Hepatic stellate cell (primary cell): ENCODE measurements at places on chromosomes 7 and 10.
A peak's percentile ranks its signal among the peaks of the same experiment; 100 is the strongest.

GRCh38 chr10:47024399-47025252, 113.4 kb downstream of the PTPN20 start:
- peak; percentile 62 for DNase-seq

DNA sequence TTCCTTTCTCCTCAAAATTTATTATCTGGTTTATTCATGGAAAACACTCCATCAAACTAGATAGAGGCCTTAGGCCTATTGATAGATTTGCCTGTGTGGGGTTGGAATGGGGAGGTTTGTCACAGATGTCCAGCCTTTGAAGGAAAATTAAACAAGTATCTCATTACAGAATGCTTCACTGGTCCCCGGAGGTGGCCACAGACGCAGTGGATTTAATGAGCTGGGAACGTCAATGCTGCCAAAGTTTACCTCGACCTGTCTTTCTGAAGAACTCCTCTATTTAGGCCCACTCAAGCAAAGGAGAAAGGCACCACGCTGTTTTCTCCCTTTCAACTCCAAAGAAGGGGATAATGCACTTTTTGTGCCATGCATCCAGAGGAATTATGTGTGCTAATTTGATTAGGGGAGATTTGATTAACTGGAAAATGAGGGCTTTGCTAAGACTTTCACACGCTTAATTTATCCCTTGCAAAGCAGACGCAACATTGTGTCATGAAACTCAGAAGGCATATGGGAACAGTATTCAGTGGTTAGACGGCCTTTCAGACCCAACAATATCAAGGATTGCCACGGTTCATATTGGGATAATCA, 558.8 kb upstream of the GALNT17 start:
- DNase-seq, result no peak

GRCh38 chr10:3294919-3295581, 122.5 kb upstream of the PITRM1 start:
- DNase-seq, result no peak

DNA sequence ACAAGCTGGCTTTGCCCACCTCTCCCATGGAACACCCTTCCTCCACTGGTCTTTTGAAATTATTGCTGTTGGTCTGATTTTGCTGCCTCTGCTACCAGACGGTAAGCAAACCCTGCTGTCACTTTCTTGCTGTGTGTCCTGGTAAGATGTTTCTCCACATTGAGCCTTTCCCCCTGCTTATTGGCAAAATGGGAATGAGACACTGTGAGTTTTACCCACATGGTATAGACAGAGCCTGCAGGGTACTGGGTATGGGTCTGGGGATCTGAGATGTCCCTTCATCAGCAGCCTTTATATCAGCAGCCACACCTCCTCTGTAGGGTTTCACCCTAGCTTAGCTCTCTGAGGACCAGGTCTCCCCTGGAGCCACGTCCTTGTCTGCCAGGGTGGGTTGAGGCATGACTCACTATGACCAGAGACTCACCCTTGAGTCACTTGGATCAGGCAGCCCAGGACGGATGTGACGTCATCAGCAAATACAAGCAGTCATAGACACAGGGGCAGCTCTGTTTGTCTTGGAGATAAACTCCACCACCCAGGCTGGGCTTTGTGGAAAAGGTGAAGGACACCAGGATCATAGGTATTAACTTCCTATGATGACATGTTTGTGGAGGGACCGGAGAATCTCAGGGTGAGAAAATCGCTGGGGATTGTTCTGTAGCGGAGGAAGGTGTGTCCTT, 17.9 kb upstream of the BAIAP2L1 start:
- DNase-seq, result peak; percentile 97

DNA sequence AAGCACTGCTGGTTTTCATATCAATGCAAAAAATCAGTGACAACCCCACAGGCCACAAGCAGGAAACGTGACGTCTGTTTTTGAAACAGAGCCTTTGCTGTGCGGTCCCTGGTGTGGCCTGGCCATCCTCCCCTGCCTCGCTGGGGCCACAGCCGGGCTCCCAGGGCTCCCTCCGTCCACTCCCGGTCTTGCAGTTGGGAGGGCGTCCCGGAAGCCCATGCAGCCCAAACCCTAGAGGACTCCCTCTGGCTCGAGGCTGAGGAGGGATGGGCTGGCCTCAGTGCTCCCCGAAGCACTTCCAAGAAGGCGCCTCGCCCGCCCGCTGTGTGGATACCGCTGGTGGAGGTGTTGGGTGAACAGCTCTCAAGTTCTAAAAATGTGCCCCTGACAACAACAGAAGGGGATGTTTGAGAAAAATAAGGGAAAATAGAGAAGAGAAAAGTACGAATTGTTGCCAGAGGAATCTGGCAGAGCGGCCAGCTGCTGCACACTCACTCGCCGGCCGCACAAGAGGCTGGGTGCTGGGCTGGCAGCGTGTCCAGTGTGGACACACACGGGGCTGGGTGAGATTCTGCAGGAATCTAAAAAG, 73.5 kb downstream of the ZRANB1 start:
- DNase-seq, result no peak

DNA sequence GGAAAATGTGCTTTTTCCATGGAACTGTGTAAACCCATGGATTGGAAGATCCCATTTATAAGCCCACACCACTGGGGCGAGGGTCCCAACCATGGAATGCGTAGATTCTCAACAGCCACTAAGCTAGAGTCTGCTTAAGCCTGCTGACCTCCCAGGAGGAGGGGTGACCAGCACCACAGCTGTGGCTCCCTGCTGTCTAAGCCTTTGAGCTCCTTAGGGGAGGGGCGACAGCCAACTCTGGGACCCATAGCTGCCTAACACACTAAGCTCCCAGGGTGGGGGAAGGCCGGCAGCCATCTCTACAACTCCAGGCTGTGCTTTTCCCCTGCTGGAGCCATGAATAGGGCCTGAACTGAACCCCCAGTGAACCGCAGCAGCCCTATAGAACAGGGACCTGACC, 249.8 kb upstream of the HPS1 start:
- no peak for DNase-seq

- DNase-seq, result no peak
These were observed 61.8 kb upstream of the MET start for GRCh38 chr7:116610210-116610609.

DNA sequence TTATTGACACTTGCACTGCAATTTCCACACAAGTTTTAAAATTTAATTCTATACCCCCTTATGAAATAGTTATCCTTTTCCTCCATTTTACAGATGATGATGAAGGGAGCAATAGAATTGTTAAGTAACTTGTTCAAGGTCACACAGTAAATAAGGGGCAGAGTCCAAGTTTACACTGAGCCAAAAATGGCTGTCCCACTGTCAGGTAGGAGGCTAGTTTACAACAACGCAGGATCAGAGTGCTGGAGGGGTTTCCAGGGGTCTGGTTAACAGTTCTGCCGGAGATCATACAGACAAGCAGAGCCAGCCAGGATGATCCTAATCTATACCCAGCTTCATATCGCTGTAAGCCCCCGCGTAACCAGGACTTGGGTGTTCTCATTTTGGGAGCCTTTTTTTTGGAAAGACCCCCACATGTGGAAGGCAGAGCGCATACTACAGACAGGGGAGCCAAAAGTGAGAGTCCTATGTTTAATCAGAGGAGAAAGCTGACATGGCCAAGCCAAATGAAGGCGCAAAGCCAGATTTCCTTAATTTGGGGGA, 524 bp upstream of the UNC5B start:
- DNase-seq, result no peak

DNA sequence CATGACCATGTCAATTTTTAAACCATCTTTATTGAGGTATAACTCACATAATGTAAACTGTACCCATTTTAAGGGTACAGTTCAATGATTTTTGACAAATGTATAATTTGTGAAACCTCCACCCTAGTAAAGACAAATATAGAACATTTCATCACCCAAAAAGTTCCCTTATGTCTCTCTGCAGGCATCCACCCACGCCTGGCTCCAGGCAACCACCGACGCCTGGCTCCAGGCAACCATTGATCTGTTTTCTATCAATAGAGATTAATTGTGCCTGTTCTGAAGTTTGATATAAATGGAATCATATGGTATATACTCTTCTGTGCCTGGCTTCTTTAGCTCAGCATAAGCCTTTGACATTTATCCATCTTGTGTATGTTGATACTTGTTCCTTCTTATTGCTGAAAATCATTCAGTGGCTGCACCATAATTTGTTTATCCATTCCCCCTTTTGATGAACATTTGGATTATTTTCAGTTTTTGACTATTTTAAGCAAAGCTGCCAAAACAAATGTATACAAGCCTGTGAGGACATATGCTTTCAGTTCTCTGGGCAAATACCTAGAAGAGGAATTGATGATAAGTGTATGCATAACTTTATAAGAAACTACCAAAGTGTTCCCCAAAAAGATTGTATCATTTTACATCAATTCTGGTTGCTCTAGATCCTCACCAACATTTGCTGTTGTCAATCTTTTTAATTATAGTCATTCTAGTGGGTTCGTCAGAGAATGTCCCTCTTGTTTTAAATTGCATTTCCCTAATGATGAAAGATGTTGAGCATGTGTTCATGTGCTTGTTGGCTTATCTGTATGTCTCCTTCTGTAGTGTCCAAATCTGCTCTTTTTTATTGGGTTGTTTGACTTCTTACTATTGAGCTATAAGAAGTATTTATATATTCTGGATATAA, 55.7 kb upstream of the HECTD2 start:
- no peak for DNase-seq

GRCh38 chr10:104452977-104453376, 99.3 kb downstream of the CFAP58 start:
- no peak for DNase-seq

- DNase-seq, result no peak
These were observed 31.3 kb downstream of the FAM53B start for GRCh38 chr10:124712704-124713407.

- DNase-seq, result no peak
These were observed 73.3 kb upstream of the MTPN start for GRCh38 chr7:136050462-136050847.

- DNase-seq, result no peak
These were observed 69.4 kb downstream of the FAM53B start for GRCh38 chr10:124674768-124675222.

- no peak for DNase-seq
These were observed 32.6 kb downstream of the GBX1 start for GRCh38 chr7:151134743-151135524.

DNA sequence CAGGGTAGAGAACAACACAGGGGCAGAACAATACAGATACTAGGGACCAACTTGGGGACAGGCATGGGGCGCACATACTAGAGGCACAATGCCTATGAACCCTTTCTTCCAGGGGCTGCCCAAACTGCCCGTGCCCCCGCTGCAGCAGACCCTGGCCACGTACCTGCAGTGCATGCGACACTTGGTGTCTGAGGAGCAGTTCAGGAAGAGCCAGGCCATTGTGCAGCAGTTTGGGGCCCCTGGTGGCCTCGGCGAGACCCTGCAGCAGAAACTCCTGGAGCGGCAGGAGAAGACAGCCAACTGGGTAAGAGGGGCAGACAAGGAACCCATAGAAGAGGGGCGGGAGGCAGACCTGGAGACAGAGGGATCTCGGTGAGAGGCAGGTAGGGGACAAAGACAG, 5.8 kb downstream of the CHAT start:
- DNase-seq, result no peak

GRCh38 chr7:85156661-85157208, 30.1 kb downstream of the SEMA3D start:
- no peak for DNase-seq

GRCh38 chr7:46391231-46392201, 470.4 kb upstream of the IGFBP3 start:
- no peak for DNase-seq

- DNase-seq, result no peak
These were observed 57.3 kb upstream of the CAPZA2 start for GRCh38 chr7:116805100-116805544.

DNA sequence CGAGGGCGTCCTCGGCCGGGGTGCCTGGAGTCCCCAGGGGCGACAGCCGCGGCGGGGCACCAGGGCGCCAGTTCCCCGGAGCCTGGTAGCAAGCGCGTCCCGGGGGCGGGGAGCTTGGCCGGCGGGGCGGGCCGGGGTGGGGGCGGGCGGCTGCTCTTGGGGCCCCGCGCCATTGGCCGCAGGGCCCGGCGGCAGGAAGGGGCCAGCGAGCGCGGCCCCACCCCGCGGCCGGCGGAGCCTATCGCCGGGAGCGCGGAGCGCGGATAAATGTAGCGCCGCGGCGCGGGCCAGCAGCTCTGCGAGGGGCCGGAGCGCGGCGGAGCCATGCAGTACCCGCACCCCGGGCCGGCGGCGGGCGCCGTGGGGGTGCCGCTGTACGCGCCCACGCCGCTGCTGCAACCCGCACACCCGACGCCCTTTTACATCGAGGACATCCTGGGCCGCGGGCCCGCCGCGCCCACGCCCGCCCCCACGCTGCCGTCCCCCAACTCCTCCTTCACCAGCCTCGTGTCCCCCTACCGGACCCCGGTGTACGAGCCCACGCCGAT, at the start of gene HHEX:
Gene HHEX, plus strand, starts transcription at position 293 of the 548 bp plus-strand sequence. Its CDS starts 32 bp downstream, at position 325.
- peak; percentile 79 for DNase-seq
